ENCODE measurements at places on chromosomes 7 and 10. TPM values are rescaled to one million over a fixed set of nuclear protein-coding genes. Genes with fewer than 3 reads are reported as not detected.

SPDYE16 gene
- 0.19 TPM for total RNA-seq

TAS2R3 gene
- not detected for total RNA-seq

CRYGN gene
- under 0.01 TPM for total RNA-seq

GPR15LG gene
- not detected for total RNA-seq

PSD gene
- 88.0 TPM for total RNA-seq

CYP2C19 gene
- 0.17 TPM for total RNA-seq

OR13A1 gene
- not detected for total RNA-seq

FGL2 gene
- 217 TPM for total RNA-seq

DNAH11 gene
- total RNA-seq: 8.7 TPM

CRHR2 gene
- total RNA-seq: not detected

OR6B1 gene
- total RNA-seq: not detected

Measured in esophagus muscularis mucosa (tissue), 4 donors.